A549 (cell line): ENCODE measurements at places on chromosomes 5 and 9. TPM values are rescaled to one million over a fixed set of nuclear protein-coding genes. Genes with fewer than 3 reads are reported as not detected.

GRCh38 chr5:178232920-178233429, 373 bp upstream of the PHYKPL start:
- no peak for DNase-seq

- DNase-seq = no peak
Observed at GRCh38 chr9:86644675-86645034, 290.4 kb upstream of the TUT7 start.

DNA sequence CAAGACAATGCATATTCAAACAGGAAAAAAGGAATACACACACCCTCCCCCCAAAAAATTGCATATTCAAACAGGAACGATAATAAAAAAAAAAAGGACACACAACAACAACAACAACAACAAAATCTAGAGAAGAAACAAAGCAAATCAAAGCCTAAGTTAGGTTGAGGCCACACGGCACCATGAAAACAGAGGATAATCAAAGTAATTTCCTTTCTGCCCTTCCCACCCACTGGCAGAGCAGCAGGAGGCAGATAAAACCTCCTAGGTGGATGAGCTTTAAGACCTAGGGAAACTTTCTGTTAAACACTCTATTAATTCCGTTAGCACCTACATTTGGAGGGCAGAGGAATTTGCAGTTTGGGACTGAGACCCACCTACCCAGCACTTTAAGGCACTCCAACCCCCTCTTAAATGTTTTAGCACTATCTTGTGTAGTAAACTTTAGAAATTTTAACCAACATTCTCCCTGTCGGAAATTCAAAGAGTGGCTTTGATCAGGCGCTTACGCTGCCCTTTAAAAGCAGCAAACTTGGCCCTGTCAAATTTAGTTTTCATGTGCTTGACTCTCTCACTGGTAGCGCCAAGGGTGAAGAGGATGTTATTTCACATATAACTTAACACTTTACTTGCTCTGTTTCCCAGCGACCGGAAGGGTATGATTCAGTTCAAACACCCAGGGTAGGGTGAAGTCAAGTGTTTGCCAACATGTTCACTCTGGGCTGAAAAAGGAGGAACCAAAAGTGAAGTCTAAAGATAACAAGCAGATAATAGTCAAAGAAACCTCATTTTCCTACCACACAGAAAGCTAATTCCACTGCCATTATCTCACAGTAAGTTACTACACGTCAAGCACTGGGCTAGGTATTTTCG, 9.2 kb downstream of the ENC1 start:
- peak; percentile 78 for DNase-seq

GRCh38 chr9:101707721-101708120, 30.7 kb downstream of the GRIN3A start:
- no peak for DNase-seq

DNA sequence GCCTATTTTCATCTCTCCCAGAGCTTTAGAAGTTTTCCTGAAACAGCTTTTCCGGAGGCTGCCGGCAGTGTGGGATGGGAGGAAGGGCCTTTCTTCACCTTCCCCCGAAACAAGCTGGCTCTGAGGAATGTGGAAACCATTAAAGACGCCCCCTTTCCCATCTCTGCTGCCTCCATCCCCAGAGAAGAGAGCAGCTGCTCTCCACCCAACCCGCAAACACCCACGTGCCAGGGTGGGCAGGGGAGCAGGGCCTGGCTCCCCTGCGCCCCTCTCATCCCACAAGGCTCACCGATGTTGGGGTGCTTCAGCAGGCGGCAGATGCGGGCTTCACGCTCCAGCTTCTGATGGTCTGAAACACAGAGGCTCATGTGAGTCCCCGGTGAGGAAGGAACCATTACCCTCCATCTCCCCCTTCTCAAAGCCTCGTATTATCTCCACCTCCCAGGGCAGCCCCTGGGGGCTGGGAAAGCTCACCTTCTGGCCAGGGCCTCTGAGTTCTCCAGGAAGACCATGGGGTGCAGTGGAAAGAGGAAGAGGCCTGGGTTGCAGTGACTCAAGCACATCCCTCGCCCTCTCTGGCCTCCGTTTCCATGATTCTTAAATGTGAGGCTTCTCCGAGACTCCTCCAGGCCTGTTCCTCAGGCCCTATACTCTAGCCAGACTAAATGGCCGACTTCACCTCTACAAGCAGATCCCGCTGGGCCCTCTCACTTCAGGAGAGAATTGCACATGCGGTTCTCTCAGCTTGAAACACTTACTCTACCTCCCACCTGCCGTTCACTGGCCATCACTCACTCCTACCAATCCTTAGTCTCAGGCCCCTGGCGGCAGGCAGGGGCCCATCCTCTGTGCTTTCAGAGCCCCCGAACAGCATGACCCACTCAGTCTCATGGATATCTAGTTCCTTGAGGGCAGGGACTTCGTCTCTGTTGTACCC, 24.6 kb downstream of the CAMK2A start:
- DNase-seq = no peak

DNA sequence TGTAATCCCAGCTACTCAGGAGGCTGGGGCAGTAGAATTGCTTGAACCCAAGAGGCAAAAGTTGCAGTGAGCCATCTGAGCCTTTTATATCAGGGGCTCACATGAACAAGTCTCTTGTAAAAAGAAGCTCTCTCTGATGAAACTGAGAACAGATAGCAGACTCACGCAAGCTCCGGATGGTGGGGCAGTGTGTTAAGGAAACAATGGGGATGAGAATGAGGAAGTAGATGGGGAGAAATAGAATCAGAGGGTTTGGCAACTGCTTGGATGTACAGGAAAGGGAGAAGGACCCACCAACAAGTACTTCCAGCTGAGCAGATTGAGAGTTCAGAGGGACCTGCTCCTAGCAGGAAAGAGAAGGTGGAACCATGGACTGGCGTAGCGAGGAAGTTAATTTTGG, 18.6 kb downstream of the TMEM252 start:
- DNase-seq = no peak

DNA sequence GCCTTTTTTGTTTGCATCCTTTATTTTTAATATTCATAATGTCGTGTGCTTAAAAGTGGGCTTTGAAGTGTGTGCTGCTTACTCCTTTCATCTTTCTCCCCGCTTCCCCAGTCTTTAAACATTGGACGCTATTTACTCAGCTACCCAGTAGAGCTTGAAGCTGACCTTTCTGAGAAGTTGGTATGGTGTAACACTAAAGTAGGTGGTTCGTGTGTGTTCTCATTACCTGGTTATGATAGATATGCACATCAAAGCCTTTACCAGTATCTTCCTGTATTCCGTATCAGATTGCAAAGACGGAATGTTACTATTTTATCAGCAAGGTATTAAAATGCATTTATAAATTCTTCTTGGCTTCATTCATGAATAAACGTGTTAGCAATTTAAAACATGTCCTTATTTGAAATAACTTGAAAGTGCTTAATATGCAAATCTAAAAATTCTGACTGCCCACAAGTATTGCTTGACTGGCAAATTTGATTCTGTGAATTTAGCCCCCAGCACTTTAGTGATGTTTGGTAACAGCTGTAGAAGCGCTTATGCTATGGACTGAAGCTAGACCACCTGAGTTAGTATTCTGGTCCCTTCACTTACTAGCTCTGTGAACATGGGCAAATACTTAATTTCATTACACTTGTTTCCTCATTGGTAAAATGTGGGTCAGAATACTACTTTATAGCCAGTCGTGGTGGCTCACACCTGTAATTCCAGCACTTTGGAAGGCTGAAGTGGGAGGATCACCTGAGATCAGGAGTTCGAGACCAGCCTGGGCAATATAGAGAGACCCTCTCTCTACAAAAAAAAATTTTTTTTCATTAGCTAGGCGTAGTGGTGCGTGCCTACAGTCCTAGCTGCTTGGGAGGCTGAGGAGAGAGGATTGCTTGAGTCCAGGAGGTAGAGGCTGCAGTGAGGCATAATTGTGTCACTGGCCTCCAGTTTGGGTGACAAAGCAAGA, 1.7 kb downstream of the RRAGA start:
- DNase-seq = no peak

- no peak for DNase-seq
Observed at GRCh38 chr5:64790210-64790609, 21.5 kb downstream of the CWC27 start.

DNA sequence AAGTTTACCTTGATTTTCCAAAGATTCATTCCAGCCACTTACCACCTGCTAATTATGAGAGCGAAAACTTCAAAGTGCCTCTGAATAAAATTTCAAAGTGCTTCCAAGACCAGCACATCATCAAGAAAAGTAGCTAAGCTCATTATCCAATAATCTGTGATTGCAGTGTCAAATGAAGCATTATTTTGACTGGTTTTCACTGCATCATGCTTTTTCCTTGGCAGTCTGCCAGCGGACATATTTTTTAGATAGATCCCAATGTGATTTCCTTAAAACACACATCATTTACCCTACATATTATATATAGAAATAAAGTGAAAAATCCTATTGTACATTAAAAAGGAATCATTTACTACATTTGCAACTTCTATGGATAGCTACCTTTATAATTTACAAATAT, 508.6 kb upstream of the FAM174A start:
- DNase-seq = no peak

GRCh38 chr9:91303741-91304415, 57.8 kb downstream of the AUH start:
- DNase-seq = no peak

GRCh38 chr5:157431544-157432200, 28.3 kb upstream of the NIPAL4 start:
- DNase-seq = peak; percentile 63

- no peak for DNase-seq
Observed at GRCh38 chr9:26234865-26235264, 556.6 kb upstream of the TUSC1 start.

DNA sequence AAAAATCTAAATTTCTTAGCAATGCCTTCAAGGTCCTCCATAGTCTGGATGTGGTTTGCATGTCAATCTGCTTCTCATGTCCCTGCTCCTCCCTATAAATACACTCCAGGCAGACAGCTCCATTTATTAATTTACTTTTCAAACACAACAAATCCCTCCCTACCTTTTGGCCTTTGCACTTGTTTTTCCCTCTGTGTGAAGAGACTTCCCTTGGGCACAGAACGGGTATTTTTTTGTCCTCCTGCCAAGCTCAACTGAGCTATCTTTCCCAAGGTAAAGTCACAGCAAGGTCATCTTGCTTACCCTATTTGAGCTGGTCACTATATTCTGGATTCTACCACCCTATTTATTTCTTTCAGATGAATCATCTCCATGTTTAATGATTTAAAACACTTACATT, 159.6 kb upstream of the ANKH start:
- no peak for DNase-seq

- peak; percentile 79 for DNase-seq
Observed at GRCh38 chr5:141084487-141084989, 9.9 kb upstream of the PCDHB2 start.

GRCh38 chr5:174706997-174707572, 17.3 kb upstream of the MSX2 start:
- no peak for DNase-seq

DNA sequence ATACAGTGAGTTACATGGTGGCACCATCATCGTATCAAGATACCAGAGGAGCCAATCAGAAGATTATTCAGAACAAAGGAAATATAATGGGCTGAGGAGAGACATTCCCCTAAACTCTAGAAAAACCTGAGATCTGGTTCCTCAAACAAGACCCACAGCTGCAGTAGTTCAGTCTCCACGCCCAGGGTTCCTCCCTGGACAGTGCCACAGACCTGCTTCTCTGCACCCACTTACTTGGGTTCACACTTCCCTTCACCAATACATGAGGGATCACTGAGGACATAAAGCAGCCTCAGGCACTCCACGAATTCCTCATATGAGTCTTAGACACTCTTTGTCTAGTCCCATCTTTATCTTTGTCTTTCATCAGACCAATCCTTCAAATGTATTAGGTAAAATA, 101.7 kb downstream of the APTX start:
- DNase-seq = no peak

DNA sequence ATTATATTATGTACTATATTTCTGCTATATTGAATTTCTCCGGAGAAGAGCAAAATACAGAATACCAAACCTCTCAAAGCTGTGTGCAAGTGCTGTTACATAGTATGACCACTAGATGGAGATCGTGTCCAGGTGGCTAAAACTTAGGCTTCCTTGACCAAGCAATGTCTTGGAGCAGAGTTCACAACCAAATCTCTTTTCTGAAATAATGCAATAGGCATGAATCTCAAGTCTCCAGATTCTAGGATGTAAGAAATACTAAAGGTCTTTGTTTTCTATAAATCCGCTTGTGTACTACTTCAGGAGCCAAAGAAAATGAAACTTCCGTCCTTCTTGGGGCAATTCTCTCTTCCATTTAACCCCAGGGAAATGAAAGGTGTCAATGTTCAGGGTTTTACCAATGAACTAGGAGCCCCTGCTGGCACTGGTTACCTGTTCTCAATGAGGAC, 181.5 kb upstream of the RAI14 start:
- DNase-seq = peak; percentile 57

DNA sequence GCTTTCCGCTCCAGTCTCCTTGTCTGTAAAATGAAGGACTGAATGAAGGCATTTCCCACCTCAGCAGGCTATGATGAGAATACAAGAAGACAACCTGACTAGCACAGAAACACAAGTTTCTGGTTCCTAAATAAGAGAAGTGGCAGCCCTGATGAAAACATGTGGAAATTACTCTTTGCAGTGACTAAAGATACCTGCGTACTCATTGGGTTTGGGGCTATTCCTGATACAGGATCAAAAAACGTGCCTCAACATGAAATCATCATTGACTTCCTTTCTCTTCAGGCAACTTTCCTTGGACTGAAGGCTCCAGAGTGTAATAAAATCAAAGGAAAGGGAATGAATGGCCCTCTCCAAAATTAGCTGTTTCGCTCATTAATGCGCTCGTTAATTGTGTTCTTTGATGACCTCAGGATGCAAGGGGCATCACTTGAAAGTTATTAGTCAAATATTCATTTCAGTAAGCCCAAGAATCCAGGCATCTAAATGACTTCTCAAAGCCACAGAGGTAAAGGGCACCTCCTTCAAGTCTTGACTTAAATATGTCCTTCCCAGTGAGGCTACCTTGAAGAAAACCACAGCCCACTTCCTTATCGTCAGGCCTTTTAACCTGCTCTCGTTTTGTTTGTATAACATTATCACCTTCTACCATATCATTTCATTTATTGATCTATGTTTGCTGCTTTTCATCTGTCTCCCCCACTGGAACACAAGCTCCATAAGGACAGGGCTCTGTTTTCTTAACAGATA, 68.9 kb downstream of the RASEF start:
- DNase-seq = no peak

GRCh38 chr9:127177665-127178265, 55.3 kb upstream of the ANGPTL2 start:
- DNase-seq = no peak

GRCh38 chr9:78598120-78598519, 301.2 kb downstream of the PSAT1 start:
- DNase-seq = no peak

- DNase-seq = no peak
Observed at GRCh38 chr5:54455413-54456157, at the start of gene HSPB3. HSPB3 (plus strand) TSS chr5:54455699; CDS start chr5:54455790, 91 bp downstream.

The NUDT2 gene
- polyA plus RNA-seq = 24.2 to 26.4 TPM (median 25.5 TPM) in 3 replicates

The ADGRD2 gene
- not detected in 3 replicates for polyA plus RNA-seq

The SLC28A3 gene
- polyA plus RNA-seq = not detected in 3 replicates

The C7 gene
- not detected in 3 replicates for polyA plus RNA-seq

The RNF183 gene
- polyA plus RNA-seq = not detected in 3 replicates

The PCDHB5 gene
- 1.4 to 1.6 TPM (median 1.4 TPM) in 3 replicates for polyA plus RNA-seq

The OR1L4 gene
- not detected in 3 replicates for polyA plus RNA-seq

The TCOF1 gene
- 44.2 to 50.7 TPM (median 47.1 TPM) in 3 replicates for polyA plus RNA-seq

The SLC22A4 gene
- polyA plus RNA-seq = 3.2 to 4.2 TPM (median 3.6 TPM) in 3 replicates

The IFNA13 gene
- polyA plus RNA-seq = not detected in 3 replicates

The DNAI1 gene
- polyA plus RNA-seq = 0.34 to 0.50 TPM (median 0.40 TPM) in 3 replicates

The JAKMIP2 gene
- polyA plus RNA-seq = not detected in 3 replicates

The FBP1 gene
- polyA plus RNA-seq = 0.07 TPM in 1 of 3 replicates, not detected in the others

The SIT1 gene
- not detected in 3 replicates for polyA plus RNA-seq

The DBH gene
- not detected in 3 replicates for polyA plus RNA-seq
